DMS79 (cell line): ENCODE measurements at places on chromosomes 2 and 18.

GRCh38 chr2:17827316-17827715, 11.1 kb downstream of the MSGN1 start:
- DNase-seq: no peak

DNA sequence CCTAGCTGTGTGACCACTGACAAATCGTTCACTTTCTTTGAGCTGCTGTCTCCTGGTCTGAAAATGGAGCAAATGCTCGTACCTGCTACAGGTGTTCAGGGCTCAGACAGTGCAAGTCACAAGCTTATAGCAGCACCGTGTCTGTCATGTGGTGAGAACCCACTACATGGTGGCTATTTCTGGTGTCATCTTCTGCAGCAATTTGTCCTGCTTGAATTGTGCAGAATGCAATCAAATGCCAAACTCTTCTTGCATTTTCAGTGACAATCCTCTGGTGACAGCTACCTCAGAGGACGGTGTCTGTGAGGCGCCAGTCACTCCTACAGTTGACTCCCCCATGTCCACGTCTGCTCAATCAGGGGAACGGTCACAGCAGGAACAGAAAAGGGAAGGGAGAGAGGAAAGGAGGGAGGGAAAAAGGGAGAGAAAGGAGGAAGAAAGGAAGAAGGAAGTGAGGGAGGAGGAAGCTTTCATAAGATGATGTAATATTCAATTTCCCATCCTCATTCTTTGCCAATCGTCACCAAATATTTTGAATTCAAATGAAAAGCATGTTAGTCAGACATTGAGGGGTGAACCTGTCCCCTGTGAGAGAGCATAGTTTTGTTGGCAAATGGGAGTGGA, 122.2 kb downstream of the BCL2 start:
- DNase-seq: no peak

GRCh38 chr2:19360266-19360965, 2.0 kb upstream of the OSR1 start:
- no peak for DNase-seq

DNA sequence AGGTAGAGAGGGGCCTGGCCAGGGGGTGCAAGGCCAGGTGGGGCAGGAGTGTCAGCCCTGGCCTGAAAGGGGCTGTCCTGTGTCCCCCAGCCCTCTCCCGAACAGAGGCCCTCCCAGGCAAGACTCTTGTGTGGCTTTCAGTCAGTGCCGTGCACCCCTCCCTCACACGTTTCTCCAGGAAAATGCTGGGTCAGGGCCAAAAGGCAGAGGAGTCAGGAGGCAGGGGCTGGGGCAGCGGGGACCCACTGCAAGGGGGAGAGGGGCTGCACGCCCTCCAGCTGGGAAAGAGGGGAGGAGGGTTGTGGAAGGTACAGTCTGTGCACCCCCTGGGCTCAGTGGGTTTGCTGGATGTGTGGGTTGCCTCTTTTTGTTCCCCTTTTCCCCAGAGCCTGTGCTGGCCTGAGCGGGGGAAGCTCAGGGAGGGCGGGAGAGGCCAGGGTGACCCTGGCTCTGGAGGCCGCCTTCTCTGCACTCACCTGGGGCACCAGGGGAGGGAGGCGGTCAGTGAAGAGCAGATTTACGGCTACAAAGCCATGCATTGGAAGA, 4.1 kb downstream of the KCNF1 start:
- DNase-seq: no peak

GRCh38 chr2:148887350-148888002, 12.4 kb downstream of the KIF5C start:
- DNase-seq: no peak

DNA sequence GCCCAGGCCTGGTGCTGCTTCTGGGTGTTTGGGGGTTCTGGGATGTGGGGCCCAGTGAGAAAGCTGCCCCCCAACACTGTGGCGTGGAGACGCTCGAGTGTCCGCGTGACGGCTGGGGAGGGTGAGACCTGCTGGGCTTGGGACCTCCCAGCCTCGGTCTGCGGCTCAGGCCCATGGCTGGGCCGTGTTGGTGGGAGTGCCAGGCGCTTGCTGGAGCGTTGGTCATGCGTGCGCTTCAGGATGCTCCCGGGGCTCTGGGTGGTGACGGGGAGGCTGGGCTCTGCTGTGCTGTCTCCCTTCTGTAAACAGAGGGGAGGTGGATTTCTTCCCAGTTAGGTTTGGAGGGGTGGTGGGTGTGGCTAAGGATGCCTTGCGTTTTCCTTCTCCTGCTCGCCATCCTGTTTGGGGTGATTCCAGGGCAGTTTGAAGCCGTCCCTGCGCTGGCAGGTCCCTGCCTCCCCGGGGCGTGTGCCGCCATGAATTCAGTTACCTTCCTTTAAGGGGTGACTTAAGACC, 606 bp downstream of the GAL3ST2 start:
- no peak for DNase-seq

GRCh38 chr2:235500761-235501672, 7.2 kb downstream of the AGAP1 start:
- no peak for DNase-seq

GRCh38 chr2:26733413-26733812, 30.7 kb upstream of the SLC35F6 start:
- DNase-seq: no peak

DNA sequence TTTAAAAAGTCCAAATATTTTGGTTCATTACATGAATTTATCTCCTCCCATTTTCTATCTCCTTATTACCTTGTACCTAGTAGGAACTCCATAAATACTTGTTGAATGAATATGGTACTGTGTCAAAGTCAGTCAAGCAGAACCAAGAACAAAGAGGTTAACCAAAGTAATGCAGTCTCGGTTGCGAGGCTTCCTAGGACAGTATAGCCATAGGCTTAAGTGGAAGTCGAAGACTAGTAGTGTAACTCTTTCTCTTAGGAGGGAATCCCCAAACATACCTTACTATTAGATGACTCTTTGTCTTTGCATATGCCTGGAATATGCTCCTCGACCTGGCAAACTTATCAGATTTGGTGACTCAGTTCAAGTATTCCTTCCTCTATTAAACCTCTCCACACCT, 4.8 kb downstream of the LIPT1 start:
- no peak for DNase-seq

- DNase-seq: no peak
Measured at GRCh38 chr2:60957224-60957623, 60.3 kb upstream of the PEX13 start.

DNA sequence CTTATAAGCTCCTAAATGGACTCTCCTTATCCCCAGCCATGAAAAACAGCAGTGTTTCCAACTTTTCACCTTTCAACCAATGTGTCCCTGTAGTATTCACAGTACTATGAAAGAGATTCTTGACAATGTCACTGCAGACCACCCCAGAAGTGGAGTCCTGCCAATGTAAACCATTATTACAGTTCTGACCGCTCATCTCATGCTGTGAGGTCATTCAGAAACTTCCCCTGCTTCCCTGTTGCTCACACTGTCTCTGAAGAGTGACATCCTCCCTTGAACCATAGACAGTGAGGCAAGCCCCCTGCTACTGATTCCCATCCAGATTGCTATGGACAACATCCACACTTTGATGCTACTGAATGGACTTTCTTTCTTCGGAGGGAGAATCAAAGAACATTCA, 1523.7 kb upstream of the ACVR2A start:
- DNase-seq: no peak

GRCh38 chr2:123961576-123961975, 63.5 kb upstream of the CNTNAP5 start:
- no peak for DNase-seq
